ENCODE measurements at places on chromosomes 16 and 17.

- DNase-seq = no peak
Observed at GRCh38 chr16:58128711-58129096, 477 bp downstream of the CFAP20 start.

DNA sequence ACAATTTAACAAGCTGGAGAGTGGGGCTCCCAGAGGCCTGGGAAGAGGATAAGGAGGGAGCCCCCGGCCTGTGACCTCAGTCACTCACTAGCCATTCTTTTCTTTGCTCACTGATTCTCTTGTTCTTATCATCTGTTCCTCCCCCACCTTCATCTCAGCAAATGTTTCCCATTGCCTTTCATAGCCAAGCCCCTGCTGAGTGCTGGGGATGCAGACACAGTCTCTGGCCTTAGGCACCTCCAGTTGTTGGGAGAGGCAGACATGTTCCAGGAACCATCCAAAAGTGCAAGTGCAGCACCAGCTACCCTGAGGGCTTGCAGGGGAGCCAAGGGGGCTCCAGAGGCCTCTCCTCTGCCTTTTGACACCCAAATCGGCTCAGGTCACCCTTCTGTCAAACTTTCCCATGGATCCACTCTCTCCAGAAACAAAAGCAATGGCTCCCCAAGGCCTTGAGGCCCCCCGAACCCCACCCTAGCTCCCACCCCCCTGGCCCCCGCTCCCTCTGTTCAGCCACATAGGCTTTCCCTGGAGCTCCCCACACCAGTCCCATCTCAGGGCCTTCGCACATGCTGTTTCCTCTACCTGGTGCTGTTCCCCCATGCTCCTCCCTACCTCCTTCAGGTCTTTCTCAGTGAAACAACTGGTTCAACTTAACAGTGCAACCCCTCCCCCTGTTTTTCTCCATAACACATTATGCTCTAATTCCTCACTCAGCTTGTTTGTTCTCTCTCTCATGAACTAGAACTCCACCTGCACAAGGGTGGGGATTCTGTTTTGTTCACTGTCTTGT, 14.9 kb upstream of the KCNJ12 start:
- DNase-seq = no peak

- DNase-seq = no peak
Observed at GRCh38 chr16:78619811-78620210, 520.4 kb downstream of the WWOX start.

DNA sequence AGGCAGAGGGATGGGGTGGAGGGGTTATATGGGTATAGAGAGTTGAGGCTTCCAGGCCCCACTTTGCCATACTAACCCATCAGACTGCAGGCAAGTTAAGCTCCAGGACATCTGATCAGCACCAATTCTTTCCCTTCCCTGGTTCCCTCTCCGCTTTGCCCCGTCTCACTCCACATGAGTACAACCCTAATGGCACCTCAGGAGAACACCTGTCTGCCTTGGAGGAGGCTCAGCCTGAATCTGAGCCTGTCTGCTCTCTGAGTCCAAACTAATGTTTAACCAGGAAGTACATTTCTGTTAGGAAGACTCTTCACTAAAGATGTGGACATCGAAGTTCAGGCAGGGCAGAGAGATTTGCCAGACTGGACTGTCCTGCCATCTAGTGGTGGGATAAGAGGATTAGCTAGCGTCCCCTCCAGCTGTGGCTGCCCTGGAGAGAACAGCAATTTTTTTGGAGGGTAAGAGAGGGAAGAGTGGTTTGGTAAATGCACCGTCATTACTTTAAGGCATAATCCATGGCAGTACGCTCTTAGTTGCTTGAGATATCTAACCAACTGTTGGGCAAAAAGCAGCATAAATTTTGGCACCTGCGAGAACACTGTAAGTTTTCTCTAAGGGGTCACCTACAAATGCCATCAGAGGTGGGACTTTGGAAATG, 29.2 kb upstream of the LRRC75A start:
- DNase-seq = peak; percentile 69

- no peak for DNase-seq
Observed at GRCh38 chr16:14071576-14072271, 605 bp downstream of the MRTFB start.

DNA sequence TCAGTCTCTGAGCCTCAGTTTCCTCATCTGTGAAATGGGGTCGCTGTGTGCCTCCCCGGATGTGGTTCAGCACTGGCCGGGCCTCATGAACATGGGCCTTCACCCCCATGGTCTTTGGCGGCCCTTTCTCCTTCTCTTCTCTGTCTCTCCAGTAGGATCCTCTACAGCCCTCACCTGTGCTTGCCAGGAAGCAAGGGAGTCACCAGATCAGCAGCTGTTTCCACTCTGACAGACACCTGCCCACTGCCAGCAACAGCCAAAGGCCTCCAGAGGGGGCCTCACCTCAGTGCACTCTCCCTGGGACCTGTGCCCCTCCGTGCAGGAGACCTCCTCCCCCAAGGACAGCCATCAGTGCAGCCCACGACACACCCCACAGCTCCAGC, 89.4 kb downstream of the C16orf78 start:
- peak; percentile 78 for DNase-seq

DNA sequence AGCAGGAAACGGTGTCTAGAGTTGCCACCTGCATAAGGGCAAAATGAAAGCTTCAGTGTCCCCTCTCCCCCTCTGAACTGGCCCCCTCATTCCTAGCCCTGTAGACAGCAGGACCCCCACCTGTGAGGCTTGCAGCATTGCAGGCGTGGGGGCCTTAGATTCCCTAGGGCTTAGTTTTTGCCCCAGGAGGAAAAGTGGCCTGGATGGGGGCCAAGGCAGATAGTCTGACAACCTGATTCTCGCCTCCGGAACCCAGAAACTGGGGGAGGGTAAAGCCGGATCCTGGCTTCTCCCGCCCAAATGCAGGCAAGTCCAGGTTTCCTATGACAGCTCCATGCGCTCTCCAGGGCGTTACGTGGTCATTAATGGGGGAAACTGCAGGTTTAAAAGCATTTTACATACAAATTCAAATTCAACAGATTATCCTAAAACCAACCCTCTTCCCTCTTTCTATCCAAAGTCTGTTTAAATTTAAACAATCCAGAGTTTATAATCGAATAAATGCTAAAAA, 678 bp upstream of the HOXB6 start:
- DNase-seq = no peak

GRCh38 chr16:13402601-13403000, 501.2 kb downstream of the SHISA9 start:
- DNase-seq = no peak

DNA sequence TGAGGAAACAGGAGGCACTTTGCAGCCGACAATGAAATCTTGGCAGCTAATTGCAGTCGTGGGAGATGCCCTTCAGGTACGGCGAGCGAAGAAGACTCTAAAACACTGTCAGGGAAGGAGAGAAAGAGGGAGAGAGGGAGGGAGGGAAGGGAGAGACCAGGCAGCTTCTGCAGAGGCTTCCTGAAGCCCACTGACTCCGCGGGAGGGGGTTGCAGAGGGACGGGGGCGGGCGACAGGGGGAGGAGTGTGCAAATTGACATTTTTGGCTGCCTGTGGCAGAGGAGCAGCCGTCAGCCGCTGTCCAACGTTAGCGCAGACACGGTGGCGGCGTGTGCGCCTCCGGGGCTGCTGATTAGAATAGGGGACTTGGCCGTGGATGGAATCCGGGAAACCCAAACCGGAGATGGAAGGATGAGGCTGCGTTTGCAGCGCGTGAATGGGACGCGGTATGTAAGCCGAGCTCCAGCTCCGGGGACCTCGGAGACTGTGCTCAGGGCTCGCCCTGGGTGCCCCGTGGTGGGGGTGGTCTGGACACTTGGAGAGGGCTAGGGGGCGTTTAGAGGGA, 849.1 kb upstream of the RBFOX1 start:
- no peak for DNase-seq

DNA sequence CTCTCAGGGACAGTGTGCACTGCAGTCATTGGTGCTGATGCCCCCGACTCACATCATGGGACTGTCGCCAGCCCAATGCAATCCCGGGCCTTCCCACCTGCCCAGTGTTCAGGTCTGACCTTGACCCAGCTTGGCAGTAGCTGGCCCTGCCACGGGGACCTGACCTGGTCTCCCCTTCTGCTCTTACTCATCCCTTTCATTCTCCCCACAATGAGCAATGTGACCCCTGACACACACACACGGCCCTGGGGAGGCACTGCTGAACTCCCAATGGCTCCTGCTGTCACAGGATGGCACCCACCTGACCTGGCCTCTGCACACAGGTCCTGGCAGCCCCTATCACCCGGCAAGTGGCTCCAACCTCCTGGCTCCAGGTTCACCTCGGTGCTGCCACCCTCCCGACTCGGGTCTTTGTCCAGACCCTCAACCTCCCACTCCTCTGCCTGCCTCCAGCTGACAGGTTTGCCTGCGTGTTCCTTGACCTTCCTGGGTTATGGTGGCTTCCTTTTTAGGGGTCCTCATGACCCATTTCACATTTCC, 6.6 kb downstream of the CD300C start:
- DNase-seq = no peak

DNA sequence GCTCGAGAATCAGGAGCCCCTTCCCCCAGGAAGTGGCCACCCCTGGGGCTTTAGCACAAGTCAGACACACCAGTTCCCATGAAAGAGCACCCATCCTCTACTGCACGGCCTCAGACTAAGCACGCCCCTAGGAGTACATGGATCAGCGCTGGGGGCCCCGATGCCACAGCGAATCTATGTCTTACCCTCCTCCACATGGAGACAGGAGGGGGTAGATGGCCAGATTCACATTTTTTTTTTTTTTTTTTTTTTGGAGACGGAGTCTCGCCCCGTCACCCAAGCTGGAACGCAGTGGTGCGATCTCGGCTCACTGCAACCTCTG, 3.2 kb upstream of the EXOSC6 start:
- no peak for DNase-seq

- no peak for DNase-seq
Observed at GRCh38 chr17:78127888-78128550, 536 bp downstream of the TMC6 start.

DNA sequence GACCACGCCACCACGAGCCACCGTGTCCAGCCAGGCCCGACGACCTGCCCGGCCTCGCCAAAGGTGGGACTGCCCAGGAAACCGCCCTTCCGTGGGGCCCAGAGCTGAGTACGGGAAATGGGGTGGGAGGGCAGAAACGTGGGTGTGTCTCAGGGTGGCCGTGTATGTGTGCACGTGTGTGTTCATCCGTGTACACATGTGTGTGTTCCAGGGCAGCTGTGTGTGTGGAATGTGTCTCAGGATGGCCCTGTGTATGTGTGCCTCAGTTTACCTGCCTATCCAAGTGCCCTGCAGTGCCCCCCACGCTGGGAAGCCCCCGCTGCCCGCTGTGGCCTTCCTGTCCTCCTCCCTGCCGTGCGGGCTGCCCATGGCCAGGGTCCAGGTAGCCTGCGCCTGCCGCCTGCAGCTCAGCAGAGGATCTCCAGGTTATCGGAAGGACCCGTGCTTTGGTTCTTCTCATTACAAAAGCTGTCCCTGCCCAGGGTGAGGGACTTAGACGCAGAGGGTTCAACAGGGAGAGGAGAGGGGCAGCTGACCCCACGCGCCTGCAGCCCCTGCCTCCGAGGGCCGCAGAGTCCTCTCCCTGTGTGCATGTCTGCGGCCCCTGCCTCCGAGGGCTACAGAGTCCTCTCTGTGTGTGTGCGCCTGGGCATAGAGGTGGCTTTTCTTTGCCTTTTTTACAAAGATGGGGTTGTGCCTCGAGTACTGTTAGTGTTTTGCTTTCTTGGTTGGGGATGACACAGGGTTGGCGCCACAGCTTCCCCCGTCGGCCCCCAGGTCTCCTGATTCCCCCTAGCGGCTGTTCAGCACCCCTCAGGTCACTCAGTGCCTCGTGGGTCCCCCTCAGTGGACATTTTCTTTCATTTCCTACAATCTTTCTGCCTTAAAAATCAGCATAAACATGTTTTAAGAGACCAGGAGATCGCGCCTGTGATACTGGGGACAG, 23.6 kb downstream of the ZNF469 start:
- no peak for DNase-seq

DNA sequence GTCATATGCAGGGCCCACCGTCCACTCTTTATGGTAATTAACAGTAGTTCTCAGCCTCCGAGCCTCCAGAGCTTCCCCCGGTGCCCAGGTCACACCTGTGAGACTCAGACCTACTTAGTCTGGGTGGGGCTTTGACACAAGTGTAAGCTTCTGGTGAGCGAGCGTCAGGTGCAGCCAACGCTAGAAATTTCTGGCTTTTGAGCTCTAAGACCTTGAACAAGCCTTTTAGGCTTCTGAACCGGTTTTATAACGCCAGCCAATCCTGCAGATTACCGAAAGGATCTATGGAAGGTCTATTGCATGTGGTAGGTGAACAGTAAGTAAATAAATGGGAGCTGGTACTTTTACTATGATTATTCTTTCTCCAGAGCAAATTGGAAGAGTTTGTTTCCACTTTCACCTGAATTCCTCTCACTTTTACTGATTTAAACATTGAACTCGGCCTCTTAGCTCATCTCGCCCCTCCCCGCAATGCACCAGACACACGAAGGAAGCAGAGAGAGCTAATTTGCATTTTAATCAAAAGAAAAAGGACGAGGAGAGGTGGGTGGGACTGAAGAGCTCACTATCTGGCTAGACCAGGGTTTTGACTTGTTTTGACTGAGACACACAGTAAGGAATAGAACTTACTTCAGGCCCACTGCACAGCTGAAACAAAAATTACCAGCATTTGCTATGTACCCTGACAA, 47.1 kb downstream of the ABAT start:
- no peak for DNase-seq

- DNase-seq = no peak
Observed at GRCh38 chr17:55334285-55334684, 69.5 kb downstream of the HLF start.

DNA sequence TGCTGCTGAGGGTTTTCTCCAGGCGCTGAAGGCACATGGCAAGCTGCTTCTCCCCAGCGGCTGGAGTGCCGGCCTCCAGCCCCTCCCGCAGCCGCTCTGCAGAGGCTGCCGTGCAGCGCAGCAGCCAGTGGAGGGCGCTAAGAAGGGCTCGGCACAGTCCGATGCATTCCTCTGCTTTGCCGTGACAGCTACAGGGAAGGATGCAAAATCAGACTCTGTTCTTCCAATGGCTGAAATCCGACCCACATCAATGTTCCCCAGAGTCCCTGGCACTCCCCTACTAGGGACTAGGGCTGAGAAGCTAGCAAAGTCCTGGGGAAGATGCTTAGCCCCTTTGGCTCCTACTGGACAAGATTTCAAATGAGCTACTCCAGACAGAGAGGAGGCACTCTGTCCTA, 19.0 kb downstream of the MED24 start:
- no peak for DNase-seq

DNA sequence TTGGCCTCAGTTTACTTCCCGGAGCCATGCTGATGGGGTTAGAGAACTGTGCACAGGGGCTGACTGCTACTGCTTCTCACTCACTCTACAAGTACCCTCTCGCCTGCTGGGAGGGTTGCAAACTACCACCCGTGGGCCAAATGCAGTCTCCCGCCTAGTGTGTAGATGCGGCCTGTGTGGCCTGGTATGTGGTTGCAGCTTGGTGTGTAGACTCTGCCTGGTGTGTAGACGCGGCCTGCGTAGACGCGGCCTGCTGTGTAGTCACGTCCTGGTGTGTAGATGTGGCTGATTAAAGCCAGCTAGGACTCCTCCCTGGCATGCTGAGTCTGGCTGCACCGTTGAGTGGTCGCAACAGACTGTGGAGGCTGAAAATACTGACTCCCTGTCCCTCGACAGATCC, 7.3 kb downstream of the CANT1 start:
- no peak for DNase-seq
